AG10803 (cell line): ENCODE measurements at places on chromosomes 4 and X.
A peak's percentile ranks its signal among the peaks of the same experiment; 100 is the strongest.

- no peak for DNase-seq
These were observed 3.8 kb downstream of the FGG start for GRCh38 chr4:154608361-154609252.

DNA sequence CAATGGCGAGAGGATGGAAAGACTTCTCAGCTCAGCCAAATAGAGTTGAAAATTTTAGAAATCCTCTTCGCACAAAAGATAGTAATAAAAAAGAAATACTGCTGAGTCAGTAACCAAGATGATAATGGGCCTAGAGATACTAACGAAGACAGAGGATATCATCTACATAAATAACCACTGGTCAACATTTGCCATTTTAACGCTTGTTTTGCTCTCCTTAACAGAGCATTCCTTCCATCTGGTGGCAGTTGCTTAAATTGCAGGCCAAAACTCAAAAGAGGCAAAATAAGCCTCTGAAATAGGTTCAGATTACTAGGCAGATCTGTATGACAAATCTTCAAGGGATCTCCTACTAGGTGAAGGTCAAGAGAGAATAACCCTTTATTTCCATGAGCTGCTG, 51.7 kb upstream of the MCF2 start:
- DNase-seq: peak; percentile 26

GRCh38 chrX:57227691-57228090, 58.8 kb upstream of the FAAH2 start:
- DNase-seq: no peak

GRCh38 chr4:6548201-6548881, 26.6 kb upstream of the MAN2B2 start:
- peak; percentile 36 for DNase-seq
